ENCODE measurements at places on chromosomes 1 and 21.

DNA sequence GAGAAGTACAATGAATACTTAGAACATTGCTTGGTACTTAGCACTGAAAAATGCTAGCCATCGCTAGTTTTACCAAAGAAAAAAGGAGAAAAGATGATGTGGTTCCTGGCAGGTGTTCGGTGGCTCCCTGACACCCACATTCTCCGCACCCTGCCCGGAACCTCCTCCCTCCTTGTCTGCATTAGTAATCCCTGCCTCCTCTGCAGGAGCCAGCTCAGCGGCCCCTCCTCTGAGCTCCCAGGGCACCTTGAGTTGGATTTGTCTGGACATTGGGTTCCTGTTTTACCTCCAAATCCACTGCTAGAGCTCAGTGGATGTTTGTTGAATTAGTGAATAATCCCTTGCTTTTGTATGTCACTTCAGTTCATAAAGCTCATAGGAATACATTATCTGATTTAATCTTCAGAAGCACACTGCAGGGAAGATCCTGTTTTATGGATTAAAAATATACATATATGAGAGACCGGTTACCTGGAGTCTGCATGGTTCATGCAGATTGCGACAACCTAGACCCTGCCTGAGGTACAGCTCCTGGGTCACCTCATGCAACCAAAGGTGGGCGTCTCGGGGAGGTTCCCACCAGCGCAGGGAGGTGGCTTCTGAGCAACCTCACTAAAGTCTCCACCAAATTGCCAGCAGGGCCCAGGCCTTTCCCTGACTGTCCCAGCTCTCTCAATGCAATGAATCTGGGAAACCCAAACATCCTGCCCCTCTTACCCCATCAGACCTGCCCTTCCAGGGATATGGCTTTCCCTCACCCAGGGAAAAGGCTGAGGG lies 24.2 kb downstream of the PCAT6 start:
- DNase-seq = no peak

DNA sequence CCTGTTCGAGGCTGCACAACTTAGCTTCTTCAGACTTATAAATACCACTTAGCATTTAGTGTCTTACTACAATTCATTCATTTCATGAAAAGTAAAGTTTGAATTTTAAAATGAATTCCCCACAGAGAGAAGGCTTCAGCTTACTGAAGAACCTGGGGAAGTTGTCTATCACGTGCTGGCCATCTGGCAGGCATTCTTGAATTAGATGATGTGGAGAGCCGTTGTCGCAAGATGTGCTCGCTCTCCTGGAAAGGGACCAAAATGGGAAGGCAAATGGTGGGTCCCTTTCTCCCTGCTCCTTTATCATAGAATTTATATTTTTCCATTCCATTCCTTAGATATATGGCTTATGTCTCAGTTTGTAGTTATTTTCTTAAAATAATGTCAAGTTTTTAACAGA lies 90.5 kb downstream of the CD247 start:
- no peak for DNase-seq

- peak; percentile 13 for DNase-seq
Measured at GRCh38 chr1:228095938-228096337, 7.2 kb downstream of the C1orf35 start.

GRCh38 chr1:115166531-115167091 lies 77.3 kb upstream of the TSPAN2 start:
- DNase-seq = no peak

- no peak for DNase-seq
Measured at GRCh38 chr1:199794105-199794863, 233.2 kb upstream of the NR5A2 start.

- DNase-seq = no peak
Measured at GRCh38 chr21:37592496-37592895, 225.9 kb downstream of the DYRK1A start.

DNA sequence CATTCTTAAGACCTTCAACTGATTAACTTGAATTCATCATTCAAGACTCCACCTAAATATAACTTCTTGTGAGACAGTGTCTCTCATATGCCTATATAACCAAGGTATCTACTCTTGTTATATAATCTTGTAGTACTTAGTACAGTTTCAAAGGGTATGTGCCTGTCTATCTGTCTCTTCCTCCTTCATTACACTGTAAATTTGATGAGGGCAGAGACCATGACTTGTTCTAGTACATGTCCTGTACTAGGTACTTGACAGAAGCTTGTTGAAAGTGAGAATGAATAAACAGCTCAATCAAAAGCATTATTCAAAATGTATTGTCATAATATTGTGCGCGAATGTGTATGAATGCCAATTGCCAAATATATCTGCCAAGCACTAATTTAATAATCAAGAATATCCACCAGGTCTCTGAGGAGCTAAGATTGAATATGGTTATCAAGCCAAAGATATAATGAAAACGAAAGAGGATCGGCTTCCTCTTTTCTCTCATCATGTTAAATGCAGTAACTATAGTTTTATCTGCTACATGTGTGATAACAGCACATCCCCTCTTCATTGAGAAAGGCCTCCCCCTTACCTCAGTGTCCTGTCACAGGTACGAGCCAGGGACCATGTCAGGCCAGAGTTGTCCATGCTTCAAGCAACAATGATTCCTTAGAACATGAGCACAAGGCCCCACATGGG lies 117.3 kb downstream of the UCHL5 start:
- DNase-seq = no peak

- no peak for DNase-seq
Measured at GRCh38 chr1:210882414-210883221, 251.3 kb downstream of the KCNH1 start.

DNA sequence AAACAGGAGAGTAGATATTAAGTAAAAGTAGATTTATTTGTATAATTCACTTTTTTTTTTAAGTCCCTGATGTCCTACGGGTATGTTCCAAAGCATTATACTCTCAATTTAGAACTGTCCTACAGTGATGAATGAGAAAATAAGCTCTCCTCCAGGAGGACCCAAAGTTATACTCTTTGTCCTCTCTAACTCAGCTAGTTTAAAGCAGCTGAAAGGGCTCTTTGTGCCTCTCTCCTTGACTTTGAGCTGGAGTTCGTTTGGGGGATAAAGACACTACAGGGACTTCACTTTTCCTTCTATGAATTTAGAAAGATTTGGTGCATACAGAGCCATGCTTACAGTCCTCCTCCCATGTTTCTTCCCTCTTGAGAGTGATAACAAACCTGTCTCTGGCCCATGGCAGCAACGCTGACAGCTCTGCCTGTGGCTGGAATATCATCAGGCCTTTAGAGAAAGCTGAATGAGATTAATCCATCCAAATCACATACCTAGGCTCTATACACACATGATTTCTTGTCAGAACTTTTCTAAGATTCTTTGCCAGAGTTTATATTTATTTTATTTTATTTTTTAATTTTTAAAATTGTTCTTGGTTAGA lies 134.3 kb downstream of the PIK3R3 start:
- DNase-seq = no peak

DNA sequence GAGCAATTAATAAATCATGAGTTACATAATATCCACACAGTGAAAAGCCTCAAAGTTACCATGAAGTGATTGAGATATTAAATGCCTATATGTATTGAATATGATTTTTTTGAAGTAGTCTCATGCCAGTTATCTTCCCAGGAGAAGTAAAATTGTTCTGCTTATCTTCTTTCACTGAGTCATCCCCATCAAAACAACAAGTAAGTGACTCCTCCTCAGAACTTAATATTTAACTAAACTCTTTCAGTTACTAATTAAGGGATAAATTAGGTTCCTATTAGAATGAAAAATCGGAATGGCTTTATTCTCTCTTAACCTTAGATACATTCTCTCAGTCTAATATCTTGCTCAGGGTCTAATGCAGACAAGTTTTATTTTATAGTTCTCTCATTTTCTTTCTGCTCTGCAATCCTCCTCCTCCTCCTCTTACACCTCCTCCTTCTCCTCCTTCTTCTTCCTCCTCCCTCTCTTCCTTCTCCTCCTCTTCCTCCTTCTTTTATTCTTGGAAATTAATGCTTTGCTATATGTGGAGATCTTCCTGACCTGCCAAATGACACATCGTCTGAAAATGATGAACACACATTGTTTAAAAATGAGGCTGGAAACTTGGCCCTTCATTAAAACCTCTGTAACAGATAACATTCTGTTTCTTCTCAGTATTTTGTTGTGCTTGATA lies 110.9 kb downstream of the RUNX1 start:
- no peak for DNase-seq
